Kidney epithelial cell (primary cell): ENCODE measurements at places on chromosomes 13 and 19. TPM values are rescaled to one million over a fixed set of nuclear protein-coding genes. Genes with fewer than 3 reads are reported as not detected.

DNA sequence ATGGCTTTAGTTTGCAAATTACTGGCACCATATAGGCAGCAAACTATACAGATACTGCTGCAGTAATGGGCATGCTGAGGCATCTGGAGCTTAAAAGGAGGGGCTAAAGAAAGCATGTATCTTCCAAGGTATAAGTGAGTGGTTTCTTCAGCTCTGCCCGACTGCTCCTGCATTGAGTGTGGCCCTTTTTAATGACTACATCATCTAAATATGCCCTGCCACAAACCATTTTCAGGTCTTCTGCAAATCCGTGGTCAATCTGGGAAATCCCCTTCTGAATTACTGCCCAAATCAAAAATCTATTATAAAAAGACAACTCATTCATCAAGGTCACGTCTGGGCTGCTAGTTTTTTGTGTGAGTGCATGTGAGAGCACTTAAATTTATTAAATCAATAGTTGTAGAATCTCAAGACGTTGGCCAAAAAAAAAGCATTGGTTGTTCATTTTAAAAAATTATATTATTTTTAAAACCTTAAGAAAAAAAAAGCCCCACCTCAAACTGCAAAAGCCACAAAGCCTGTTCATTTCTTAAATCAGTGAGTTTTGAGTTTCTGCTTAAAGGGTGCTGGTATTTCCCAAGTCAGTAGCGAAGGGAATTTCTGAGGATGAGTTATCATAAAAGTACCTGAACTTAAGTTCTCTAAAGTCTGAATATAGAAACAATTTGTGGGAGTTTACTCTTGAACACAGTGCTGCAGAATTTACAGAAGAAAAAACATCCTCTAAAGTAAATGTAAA lies 16.3 kb downstream of the LCP1 start:
- peak; percentile 71 for DNase-seq

- no peak for DNase-seq
Measured at GRCh38 chr13:85853161-85853894, 54.1 kb upstream of the SLITRK6 start.

POU4F1 gene
- 0.13 TPM in 1 of 2 replicates, not detected in the other for total RNA-seq

- no peak for DNase-seq
Measured at GRCh38 chr13:42039457-42039945, 8.9 kb upstream of the DGKH start.

DNA sequence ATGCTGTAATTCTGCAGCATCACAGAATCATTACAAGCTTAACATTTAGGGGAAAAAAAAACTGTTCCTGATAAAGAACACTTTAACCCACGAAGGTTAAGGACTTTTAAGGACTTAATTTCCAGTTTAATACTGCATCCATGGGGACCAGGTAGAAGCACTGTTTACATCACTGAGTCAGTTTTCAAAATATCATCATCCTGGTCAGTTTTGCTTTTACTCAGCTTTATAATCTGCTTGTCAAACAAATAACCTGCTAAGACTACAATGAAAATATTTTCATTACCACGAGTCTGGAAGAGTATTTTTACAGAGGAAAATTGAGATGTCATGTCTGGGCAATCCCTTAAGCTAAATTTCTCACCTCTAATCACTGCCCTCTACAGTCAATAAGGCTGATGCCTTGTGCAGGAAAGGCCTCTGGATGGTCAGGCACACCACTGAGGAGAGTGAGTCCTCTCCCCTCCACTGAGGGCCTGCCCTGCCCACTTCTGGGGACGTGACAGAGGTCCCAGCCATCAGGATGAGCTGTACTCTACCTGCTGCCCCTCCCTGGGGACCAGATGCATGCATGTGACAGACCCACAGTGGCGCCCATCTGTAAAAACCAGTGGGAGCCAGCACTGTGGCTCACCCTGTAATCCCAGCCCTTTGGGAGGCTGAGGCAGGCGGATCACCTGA lies 31.0 kb downstream of the FOXO1 start:
- DNase-seq = no peak

DNA sequence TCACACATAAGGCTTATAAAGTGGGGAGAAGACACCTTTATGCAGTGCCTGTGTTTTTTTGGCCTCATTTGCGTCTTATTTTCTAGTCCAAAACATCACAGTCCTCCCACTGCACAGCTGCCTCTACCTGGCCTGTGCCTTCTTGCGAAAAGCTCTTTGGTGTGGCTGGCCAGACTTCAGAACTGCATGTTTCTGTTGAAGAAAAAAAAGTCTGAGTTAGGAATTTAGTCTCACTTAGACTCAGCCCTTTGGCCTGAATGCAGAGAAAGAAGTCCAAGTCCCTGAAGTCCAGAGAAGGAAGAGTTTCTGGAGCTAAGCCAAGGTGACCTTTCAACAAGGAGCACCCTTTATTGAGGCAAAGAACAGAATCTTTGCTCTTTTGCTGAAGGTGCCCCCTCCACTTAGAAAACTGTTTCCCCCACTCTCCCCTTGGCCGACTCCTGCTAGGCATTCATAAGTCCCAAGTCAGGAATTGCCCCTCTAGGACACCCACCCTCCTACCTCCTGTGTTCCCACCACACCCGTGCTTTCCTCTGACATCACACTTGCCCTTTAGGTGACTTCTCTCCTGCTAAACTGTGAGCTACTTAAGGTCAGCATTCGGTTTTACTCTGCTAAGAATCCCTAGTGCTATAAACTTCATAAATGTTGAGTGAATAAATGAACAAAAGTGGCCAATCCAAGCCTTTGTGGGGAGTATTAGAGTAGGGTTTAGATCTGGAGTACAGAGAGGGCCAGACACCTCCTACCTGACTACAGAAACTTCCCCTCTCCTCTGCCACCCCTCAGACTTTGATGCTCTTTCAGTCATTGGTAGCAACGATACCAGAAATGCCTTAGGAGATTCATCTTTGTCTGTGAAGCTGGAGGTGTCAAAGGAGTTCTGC lies 226.8 kb downstream of the LACC1 start:
- no peak for DNase-seq
